ENCODE measurements at places on chromosomes 16 and 17.

- no peak for DNase-seq
Measured at GRCh38 chr17:9531034-9531433, 44.6 kb downstream of the STX8 start.

- no peak for DNase-seq
Measured at GRCh38 chr17:2292100-2292499, 11.5 kb downstream of the SMG6 start.

- no peak for DNase-seq
Measured at GRCh38 chr16:66869424-66869823, 10.9 kb upstream of the PDP2 start.

GRCh38 chr17:56359518-56359917 is 206.2 kb downstream of the ANKFN1 start:
- DNase-seq = no peak

GRCh38 chr17:77604301-77604972 is 354.1 kb upstream of the TNRC6C start:
- no peak for DNase-seq

- no peak for DNase-seq
Measured at GRCh38 chr16:27529962-27530361, 19.8 kb downstream of the GTF3C1 start.

DNA sequence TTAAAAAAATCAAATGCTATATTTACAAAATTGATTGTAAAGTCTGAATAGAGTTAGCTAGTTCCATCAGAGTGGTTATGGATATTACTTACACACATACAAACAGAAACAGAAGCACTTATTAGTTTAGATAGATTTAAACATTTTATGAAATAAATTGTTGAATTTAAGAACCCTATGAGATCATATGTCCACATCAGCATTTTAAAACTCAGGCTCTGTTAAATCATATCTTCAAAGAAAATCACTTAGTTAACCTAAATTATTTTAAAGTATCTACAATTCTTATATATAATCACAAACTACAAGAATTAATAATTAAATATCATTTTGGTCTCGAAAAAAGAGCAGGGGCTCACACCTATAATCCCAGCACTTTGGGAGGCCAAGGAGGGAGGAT is 42.5 kb downstream of the HELZ start:
- DNase-seq = no peak

- DNase-seq = no peak
Measured at GRCh38 chr16:58440131-58440530, 47.9 kb downstream of the GINS3 start.

DNA sequence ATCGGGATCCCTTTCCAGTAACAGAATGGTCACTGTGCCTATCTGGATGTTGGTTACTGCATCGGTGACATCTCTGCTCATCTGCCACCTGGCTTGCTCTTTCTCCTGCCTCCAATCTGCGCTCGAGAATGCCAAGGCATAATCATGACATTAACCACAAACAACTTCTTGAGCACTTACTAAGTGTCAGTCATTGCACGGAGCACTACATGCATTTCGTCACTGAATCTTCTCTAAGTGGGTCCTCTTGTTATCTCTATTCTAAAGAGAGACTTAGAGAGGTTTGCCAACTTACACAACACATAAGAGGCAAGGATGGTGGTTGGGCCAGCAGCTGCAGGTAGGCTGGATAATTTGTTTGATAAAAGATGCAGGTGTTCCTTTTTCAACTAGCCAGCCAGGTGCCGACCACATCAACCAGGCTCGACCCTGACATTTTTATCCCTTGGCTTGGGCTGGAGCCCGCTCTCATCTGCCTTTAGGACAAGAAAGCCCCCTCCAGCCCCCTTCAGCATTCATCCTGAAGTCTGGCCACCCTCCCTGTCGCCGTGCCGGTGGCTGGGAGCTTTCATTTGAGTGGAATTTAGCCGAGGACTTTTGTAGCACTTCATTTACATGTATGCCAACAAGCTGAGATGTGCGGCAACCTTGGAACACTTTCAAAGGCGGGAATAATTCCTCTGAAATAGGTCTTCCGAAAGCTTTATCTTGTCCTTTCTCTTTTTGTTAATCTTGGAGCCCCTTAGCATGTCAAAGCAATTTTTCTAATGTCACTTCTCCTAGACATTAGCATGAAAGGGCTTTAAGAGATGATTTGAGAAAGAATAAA is 89.3 kb upstream of the NKD1 start:
- DNase-seq = no peak

GRCh38 chr16:85479972-85480726 is 133.0 kb upstream of the GSE1 start:
- DNase-seq = no peak

DNA sequence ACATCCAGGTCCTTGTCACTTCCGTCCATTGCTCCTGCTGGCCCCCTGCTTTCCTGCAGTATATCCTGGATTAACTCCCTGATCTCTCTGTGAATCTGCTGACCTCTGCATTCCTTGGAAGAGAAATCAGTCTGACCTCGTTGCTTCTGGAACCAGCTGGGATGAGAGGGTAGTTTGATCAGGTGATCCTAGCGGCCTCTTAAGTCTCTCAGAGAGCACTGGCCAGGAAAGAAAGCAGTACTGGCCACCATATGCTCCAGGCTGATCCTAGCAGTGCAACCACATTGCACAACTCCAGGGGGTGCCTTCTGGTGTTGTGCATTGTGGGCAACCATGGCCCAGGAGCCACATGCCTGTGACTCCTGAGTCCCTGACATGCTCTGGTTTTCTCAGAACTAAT is 79.2 kb downstream of the ARHGAP23 start:
- no peak for DNase-seq

- DNase-seq = no peak
Measured at GRCh38 chr16:82793528-82794245, 166.9 kb downstream of the CDH13 start.

DNA sequence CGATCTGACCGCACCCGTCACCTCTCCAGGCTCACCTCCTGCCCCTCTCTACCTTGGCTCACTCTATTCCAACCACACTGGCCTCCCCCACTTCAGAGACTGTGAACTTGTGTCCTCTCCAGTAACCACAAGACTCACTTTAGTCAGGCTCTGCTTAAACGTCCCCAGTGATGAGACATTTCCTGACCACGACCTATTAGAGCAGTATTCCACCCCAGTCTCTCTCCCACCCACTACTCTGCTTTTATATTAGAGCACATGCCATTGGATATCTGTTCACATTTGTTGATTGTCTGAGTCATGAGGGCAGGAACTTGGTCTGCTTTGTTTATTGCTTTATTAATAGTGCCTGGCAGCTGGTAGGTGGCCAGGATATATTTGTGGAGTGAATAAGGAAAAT is 20.1 kb downstream of the COX11 start:
- no peak for DNase-seq

- DNase-seq = no peak
Measured at GRCh38 chr17:50620237-50620636, 14.4 kb upstream of the ABCC3 start.

GRCh38 chr17:80751070-80751945 is 206.7 kb downstream of the RPTOR start:
- DNase-seq = no peak

DNA sequence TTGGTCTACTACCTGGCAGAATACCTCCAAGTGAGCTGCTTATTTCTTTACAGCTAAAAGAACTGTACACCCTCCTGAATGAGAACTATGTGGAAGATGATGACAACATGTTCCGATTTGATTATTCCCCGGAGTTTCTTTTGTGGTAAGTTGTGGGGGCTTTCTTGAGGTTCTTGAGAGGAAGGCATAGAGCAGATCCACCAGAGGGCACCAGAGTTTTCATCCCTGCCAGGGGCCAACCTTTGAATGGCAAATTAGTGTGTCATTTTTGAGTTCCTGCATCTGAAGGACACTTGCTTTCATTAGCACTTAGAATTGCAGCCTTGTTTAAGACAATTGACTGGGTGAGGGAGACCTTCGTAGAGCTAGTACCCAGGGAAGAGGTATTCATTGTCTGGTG is 35.0 kb downstream of the NMT1 start:
- no peak for DNase-seq

- no peak for DNase-seq
Measured at GRCh38 chr16:87156195-87156594, 161.0 kb downstream of the C16orf95 start.

- no peak for DNase-seq
Measured at GRCh38 chr17:76892329-76892728, 24.1 kb downstream of the MGAT5B start.

DNA sequence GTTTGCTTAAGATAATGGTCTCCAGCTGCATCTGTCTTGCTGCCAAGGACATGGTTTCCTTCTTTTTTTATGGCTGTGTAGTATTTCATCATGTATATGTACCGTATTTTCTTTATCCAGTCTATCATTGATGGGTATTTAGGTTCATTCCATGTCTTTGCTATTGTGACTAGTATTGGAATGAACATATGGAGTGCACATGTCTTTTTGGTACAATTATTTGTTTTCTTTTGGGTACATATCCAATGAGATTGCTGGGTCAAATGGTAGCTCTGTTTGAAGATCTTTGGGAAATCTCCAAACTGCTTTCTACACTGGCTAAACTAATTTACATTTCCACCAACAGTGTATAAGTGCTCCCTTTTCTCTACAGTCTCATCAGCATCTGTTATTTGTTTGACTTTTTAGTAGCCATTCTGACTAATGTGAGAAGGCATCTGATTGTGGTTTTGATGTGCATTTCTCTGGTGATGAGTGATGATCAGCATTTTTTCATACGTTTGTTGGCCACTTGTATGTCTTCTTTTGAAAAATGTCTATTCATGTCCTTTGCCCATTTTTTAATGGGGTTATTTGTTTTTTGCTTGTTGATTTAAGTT is 66.2 kb downstream of the TNFRSF13B start:
- DNase-seq = no peak

DNA sequence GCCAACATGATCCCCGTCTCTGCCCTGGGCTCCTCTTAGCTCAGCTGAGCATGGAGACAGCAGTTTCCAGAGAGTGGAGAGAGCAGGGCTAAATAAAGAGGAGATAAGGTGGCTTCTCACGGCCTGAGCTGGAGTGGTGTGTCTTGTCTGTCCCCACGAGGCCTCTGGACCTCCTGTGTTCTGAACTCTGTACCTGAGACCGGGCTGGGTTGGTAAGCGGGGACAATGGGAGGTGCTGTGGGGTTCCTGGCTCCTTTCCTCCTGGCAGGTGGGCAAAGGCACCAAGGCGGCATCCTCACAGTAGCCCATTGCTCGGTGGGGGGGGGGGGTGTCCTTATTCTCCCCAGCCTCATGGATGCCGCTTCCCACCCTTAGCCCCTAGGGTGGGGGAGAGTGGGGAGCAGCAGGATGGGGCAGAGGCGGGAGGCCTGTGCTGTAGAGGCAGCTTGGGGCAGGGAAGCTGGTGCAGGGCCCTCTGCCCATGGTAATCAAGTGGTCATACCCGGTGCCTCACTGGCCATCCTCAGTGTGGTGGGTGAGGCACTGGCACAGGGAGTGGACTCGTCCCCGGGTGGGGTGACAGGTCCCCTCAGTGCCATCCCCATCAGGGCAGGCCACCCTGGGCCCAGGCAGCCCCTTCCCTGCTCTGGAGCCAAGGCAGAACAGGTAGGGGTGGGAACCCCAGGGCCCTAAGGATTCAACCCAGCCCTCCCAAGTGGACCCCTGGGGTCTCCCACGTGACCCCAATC is 2.8 kb downstream of the AANAT start:
- DNase-seq = peak; percentile 71

DNA sequence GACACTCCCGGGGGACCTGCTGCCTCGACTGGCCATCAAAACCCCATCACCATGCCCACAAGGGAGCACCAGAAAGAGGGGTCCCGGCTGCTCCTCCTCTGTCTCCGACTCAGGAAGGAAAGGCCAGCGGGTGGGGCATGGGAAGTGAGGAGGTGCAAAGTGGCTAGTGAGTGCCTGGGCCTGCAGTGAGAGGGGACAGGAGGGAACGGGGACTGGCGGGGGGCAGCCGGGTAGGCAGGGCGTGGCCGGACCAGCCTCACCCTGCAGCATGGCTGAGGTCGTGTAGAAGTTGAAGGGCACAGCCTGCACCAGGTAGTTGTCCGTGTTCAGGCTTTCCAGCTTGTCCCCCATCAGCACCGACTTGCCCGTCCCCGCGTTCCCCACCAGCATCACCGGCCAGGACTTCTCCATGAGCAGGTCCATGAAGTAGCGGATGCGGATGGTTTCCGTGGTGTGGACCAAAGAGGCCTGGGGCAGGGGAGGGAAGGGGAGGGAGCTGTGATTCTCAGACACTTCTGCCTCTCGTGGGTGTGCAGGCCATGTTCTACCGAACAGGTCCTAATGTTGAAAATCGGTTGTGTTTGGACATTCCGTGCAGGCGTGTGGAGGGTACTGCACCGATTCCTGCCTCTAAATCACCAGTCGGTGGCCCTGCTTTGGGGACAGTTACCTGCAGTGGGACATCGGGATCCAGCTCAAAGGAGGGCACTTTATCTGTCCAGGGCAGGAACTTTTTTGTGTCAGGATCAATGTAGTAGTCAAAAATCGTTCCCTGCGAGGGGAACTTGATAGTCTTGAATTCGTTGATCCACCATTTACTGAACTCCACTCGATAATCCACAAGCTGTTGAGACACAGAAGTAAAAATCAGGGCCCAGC is 91.7 kb downstream of the DNAH17 start:
- DNase-seq = no peak

DNA sequence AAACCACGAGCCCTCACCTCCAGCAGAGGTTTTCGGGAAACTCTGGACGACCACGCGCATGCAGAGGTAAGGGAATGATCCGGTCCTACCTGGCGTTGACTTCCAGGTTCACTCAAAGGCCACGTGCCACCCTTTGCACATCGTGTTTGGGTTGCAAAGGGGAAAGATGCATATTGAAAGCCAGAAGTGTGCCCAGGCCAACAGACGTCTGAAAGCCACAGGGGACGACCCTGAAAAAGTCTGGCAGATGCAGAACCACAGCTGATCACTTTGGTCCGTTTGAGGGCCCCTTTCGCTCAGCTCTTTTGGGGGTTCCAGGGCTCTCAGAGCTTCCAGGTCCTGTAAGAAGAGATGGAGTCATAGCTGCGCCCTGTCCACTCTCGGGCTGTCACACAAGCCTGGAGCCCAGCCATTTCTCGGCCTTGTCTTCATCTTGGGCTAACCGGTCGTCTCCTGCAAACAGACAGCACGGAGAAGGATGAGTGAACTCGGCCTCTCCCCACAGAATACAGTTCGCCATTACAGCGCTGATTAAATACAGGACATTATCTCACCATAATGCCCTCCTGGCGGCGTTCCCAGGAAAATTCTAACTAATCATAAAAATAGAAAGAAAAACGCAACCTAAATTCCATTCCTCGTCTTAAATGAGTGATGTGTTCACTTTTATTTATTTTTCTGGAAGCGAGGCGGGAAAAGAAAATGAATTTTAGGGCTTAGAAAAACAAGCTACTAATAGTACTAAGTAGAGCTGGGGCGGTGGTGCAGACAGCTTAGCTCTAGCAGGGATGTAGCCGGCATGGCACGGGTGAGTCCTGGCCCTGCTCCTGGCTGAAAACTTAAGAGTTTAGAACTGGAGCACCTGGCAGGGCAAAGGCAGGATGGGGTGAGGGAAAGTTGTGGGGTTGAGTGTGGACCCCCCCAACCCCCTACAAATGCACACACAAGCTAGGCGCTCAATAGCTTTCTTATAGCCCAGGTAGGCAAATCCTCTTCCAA is 45.5 kb upstream of the ZFHX3 start:
- DNase-seq = no peak

- DNase-seq = no peak
Measured at GRCh38 chr16:61890386-61890785, 145.9 kb downstream of the CDH8 start.
